ENCODE measurements at places on chromosomes 2 and 18.

DNA sequence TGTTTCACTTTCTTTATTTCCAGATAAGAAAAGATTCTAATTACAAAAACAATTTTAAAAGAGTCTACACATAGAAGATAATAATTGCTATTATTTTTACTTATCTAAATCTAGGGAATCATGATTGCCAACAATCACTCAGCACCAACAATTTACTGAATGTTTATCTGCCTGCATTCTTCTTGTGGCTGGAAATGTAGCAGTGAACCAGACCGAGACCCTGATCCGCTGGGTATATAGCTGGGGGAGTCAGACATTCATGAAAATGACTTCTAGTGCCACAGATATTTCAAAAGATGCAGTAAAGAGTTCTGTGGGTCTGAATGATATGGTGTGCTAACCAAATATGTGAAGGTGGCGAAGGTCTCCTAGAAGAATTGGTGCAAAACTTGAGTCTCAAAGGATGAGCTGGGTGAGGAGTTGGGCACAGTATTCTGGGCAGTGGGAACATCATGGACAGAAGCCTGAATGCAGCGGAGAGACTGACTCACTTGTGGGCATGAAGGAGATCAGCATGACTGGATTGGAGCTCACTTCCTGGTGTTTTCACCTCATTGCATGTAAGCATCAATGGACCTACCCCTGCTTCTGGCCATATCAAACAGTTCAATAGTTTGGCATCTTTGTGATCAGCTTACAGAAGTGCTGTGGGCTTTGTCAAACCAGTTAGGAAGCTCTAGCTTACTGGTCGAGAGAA, 26.1 kb upstream of the FN1 start:
- DNase-seq, result no peak

- DNase-seq, result no peak
Measured at GRCh38 chr2:231196592-231196991, 1.8 kb upstream of the ARMC9 start.

GRCh38 chr2:19916385-19916950, 14.7 kb upstream of the TTC32 start:
- no peak for DNase-seq

- no peak for DNase-seq
Measured at GRCh38 chr2:27431395-27431794, 3.0 kb downstream of the NRBP1 start.

- no peak for DNase-seq
Measured at GRCh38 chr18:58565021-58565420, 63.9 kb downstream of the ALPK2 start.

DNA sequence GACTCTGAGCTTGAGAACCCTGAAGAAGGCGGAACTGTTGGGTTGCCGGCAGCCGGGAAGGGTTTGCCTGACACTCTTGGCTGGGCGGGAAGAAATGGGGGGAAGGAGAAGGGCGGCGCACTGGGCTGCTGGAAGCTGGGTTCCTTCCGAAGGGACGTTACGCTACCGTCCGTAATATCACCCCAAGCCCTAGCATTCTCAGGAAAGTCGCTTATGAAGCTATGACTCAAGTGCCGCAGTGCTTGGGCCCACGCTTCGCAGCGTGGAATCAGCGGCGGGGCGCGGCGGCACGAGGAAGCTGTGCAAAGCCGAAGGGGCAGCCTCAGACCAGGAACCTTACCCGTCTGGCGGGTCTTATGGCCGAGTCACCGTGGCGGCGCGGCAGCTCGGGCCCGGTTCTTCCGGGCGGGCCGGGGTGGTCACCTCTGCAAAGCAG, 50.2 kb upstream of the SIGLEC15 start:
- DNase-seq, result peak; percentile 24

- no peak for DNase-seq
Measured at GRCh38 chr2:143686585-143687164, 557.5 kb downstream of the ARHGAP15 start.

DNA sequence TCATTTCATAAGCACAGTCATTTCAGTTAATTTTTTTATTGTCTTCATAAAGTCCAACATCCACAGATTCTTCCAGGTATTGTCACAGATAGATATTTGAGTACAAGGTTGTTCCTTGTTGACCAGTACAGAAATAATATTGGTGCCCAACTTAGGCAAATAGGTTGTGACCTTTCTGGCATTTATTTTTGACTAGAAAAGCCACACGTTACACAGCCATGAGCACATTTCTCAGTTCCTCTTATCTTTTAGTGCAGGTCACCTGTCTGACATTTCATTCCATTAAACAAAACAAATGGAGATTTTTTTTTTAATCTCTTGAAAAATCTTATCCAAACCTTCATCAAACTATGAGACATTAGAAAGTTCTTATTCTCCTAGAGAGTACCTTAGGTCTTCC, 428.8 kb downstream of the ZNF521 start:
- no peak for DNase-seq

GRCh38 chr2:149410701-149411484, 80.5 kb downstream of the LYPD6 start:
- DNase-seq, result no peak

DNA sequence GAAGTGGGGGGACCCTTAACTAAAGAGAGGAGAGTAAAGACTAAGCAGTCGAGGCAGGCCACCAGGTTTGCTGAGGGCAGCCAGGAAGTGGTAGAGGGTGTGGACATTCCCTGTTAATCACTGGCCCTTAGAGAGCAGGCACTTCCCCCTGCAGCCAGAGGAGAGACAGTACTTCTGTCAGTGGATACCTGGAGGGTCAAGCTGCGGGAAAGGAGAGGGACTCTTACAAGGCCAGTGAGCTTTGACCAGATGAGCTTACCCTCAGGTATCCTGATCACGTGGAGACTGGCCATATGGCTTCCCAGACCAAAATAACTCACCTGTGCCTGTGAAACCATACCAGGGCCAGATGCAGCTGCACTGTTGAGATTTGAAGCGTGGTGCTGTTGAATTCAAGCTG, 28.6 kb downstream of the ITGA6 start:
- no peak for DNase-seq

DNA sequence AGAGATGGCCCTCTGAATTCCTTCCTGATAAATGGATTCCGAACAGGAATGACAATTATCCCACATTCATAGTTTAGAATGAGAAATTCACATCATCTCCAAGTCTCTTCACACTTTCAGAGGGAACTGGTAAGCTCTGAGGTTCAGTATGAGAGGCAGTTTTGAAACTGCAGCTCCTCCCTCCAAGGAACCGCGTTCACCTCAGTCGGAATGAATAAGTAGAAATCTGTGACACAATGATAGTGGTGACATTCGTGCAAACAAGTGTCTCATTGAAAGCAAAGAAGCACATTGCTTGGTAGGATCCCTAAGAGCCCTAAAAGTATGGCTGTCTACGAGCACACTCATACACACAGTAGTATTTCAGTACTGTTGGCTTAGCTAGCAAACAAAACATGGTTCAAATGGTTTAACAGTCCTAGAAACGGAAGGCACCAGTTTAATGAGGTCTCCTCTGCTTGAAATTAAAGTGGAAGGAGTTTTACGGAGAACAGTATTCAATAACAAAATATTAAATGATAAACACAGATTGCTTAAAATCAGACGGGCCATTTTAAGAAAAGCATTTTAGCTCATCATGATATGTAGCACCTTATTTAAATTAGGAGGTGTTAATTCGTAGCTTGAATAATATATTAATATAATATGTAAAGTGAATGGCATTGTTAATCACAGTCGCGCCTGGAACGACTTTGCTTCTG, 225.0 kb downstream of the ARHGAP15 start:
- DNase-seq, result no peak

GRCh38 chr18:58966005-58966677, 101.5 kb downstream of the ZNF532 start:
- no peak for DNase-seq

DNA sequence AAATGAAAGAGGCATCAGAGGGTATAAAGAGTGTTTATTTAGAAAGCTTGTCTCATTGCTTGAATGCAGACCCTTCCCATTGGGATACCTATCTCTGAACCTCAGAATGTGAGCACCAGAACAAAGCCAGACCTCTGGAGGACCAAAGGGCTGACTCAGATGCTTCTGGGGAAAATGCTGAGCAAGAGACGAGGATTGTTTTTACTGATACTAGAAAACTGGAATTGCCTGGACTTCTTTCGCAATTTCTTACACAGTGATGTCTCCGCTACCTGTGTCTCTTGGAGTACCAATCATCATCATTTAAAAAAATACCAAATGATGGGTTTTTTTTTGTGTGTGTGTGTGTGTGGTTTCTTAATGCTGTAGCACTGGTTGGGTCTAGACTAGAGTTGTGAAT, 55.6 kb upstream of the CCDC85A start:
- DNase-seq, result no peak

GRCh38 chr2:238061315-238062202, 758 bp downstream of the SCLY start:
- peak; percentile 16 for DNase-seq

- no peak for DNase-seq
Measured at GRCh38 chr2:136361521-136361920, 243.6 kb upstream of the CXCR4 start.
